Activated CD8-positive, alpha-beta T cell treated with anti-CD3 and anti-CD28 coated beads for 36 hours (primary cell): ENCODE measurements at places on chromosomes 4 and X. TPM values are rescaled to one million over a fixed set of nuclear protein-coding genes. Genes with fewer than 3 reads are reported as not detected.

- peak; percentile 70 for DNase-seq
- peak overlapping the region; percentile 35 for H3K27ac ChIP-seq
- peaks cover 1% of the 10 kb centered on the region for H3K27me3 ChIP-seq
- H3K4me3 ChIP-seq, result peak overlapping the region; percentile 9
- no peaks in the 10 kb centered on the region for H3K36me3 ChIP-seq
Observed at GRCh38 chr4:15765910-15766697, 12.0 kb upstream of the CD38 start.

- no peak for DNase-seq
- H3K4me3 ChIP-seq, result no peak overlapping the region
Observed at GRCh38 chrX:80316526-80316925, 103.7 kb upstream of the TENT5D start.

GPRIN3 gene
- 10.6 TPM for total RNA-seq

BBS12 gene
- total RNA-seq, result 0.89 TPM

DNA sequence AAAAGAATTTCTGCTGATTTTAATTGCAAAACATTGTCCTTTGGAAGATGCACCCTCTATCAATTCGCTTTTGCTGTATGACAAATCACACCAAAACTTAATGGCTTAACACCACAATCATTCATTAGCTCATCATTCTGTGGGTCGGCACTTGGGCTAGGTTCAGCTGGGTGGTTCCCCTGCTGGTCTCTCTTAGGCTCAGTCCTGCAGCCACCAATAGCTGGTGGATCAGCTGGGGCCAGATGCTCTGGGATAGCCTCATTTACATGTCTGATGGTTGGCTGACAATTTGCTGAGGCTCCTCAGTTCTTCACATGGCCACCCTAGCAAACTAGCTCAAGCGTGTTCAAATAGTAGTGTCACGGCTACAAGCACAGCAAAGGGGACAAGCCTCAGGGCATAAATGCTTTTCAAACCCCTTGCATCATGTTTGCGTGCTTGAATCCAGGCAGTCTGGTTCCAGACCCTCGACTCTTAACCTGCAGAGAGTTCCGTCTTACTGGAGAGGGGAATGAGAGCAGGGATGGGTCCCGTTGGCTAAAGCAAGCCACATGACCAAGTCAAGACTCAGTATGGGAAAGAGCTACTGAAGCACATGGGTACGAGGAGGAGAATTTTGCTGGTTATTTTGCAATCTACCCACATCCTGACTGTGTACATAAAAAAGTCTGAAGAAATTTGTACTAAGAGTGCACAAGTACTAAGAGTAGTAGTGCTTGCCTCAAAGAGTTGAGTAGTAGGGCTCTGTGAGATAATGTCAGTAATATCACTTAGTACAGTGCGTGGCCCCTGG is 7.5 kb upstream of the ACSL1 start:
- H3K4me1 ChIP-seq, result no peaks in the 10 kb centered on the region
- no peaks in the 10 kb centered on the region for H3K27me3 ChIP-seq
- H3K36me3 ChIP-seq, result no peaks in the 10 kb centered on the region
- no peak overlapping the region for H3K27ac ChIP-seq
- no peak for DNase-seq

DNA sequence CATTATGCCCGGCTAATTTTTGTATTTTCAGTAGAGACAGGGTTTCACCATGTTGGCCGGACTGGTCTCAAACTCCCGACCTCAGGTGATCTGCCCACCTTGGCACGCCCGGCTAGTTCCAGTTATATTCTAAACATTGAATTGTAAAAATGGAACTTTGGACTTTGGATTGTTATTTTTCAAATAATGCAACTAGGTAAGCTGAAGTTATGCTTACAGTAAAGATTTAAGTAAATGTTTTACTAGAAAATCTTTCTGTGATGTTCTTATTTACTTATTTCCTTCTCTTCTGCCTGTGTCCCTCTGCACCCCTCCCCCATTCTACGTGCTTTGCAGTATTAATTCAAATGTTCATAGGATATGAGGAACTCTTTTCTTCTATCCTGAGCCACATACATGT is 26.1 kb downstream of the GK start:
- H3K4me3 ChIP-seq, result no peak overlapping the region
- DNase-seq, result no peak
- no peaks in the 10 kb centered on the region for H3K27me3 ChIP-seq
- peaks cover 22% of the 10 kb centered on the region for H3K36me3 ChIP-seq
- H3K4me1 ChIP-seq, result no peaks in the 10 kb centered on the region

F8A3 gene
- 12.8 TPM for total RNA-seq

OPRPN gene
- total RNA-seq, result not detected

ASMT gene
- total RNA-seq, result not detected

DNA sequence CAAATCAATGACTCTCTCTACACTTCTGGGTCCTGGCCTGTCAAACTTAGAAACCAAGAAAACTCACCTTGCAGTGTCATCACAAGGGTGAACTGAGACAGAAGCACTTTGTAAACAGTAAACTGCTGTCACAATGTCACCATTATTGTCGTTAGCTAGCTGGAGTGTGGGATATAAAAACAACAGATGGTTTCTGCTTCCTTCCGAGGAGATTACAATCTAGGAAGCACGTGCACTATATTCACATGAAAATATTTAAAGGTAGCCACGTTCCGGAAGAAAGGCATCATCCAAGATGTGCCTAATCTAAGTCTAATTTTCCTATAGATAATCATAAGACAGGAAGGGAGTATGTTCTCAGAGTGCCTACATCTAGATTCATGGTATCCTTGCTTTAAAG is 64.7 kb upstream of the ACSL1 start:
- H3K4me3 ChIP-seq, result no peak overlapping the region
- no peaks in the 10 kb centered on the region for H3K36me3 ChIP-seq
- no peak overlapping the region for H3K27ac ChIP-seq
- H3K27me3 ChIP-seq, result peaks cover 10% of the 10 kb centered on the region
- DNase-seq, result no peak

UXT gene
- total RNA-seq, result 192 TPM

LRP2BP gene
- 1.2 TPM for total RNA-seq

- no peaks in the 10 kb centered on the region for H3K4me1 ChIP-seq
- no peaks in the 10 kb centered on the region for H3K36me3 ChIP-seq
- H3K27ac ChIP-seq, result no peak overlapping the region
Observed at GRCh38 chr4:43223820-43224219, 331.3 kb downstream of the GRXCR1 start.

SEL1L3 gene
- total RNA-seq, result 36.9 TPM

- no peaks in the 10 kb centered on the region for H3K27me3 ChIP-seq
- H3K4me3 ChIP-seq, result no peak overlapping the region
- DNase-seq, result no peak
- no peak overlapping the region for H3K27ac ChIP-seq
- peaks cover 23% of the 10 kb centered on the region for H3K36me3 ChIP-seq
- H3K4me1 ChIP-seq, result peaks cover 2% of the 10 kb centered on the region
Observed at GRCh38 chr4:47862297-47862696, 24.4 kb upstream of the CORIN start.

YIPF6 gene
- 14.3 TPM for total RNA-seq

PASD1 gene
- not detected for total RNA-seq
